ENCODE measurements at places on chromosomes 4 and X.

GRCh38 chrX:28379103-28379502 is 208.1 kb upstream of the IL1RAPL1 start:
- no peak for DNase-seq

GRCh38 chr4:176791591-176792325 is 964 bp downstream of the VEGFC start:
- no peak for DNase-seq

DNA sequence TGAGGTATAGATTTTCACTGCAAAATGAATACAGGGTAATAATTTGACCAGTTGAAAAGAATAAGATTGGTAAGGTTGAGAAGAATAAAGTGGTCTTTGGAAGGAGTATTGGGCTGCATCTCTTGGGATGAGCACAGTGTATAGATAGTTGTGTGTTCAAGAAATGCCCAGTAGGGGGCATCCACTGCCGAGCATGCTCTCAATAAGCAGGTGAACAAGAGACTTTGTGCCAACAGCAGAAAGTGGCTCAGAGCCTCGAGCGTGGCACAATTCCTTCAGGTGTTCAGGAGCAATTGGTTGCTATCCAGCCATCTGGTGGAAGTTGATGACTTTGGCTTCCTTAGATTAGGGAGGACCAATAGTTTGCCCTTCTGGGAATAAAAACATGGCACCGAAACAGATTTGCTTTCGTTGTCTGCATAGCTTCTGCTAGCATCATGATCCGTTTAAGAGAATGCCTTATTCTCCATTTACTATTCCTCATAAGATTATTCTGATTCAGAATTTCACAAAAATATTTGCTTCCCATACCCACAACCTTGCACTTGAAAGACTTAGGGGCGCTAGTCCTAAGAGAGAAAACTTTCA is 258.1 kb upstream of the NEIL3 start:
- no peak for DNase-seq

GRCh38 chrX:72466493-72466892 is 106.2 kb downstream of the HDAC8 start:
- DNase-seq = no peak

- DNase-seq = no peak
Observed at GRCh38 chr4:153987291-153987690, 198.4 kb upstream of the SFRP2 start.

DNA sequence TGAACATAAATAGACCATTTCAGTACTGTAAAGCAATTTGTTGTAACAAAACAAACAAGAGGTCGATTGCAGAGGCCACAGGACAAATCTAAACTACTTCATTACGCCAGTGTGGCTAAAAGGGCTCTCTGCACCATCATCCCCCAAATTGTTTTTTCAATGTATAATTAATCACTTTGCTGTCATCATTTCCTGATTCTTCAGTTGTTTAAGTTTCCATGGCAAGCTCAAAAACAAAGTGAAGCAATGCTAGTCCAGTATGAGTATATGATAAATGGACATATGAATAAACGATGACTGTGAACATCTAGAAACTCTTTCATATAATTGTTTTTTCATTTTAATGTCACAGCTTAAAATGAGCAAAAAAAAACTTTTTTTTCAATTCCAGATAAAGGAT is 235.4 kb upstream of the FGF13 start:
- DNase-seq = no peak

- peak; percentile 23 for DNase-seq
Observed at GRCh38 chr4:6658597-6659075, 18.2 kb downstream of the MRFAP1 start.

DNA sequence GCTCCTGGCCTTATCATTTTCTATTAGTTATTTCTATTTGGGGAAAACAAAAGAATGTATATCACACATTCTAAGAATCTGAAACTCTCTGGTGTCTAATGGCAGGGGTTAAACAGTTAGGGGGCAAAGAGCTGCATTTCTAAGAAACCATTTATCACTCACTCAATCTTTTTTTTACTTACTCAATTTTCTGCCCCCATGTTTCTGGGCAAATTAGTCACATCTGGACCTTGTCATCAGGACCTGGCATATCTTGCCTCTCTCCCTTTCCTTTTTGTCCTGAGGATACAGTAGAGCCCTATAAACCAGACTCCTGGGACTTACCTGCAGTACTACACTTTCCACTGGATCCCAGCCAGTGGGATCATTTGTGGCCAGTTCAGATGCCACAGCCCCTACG is 89.1 kb downstream of the ANXA3 start:
- DNase-seq = no peak

- DNase-seq = no peak
Observed at GRCh38 chr4:42547805-42548204, 109.1 kb downstream of the ATP8A1 start.

- DNase-seq = no peak
Observed at GRCh38 chrX:133294126-133294525, 76.0 kb upstream of the TFDP3 start.

- DNase-seq = no peak
Observed at GRCh38 chr4:184096561-184097240, 121.0 kb downstream of the ENPP6 start.

- DNase-seq = no peak
Observed at GRCh38 chr4:96787766-96788165, 947.9 kb downstream of the PDHA2 start.

DNA sequence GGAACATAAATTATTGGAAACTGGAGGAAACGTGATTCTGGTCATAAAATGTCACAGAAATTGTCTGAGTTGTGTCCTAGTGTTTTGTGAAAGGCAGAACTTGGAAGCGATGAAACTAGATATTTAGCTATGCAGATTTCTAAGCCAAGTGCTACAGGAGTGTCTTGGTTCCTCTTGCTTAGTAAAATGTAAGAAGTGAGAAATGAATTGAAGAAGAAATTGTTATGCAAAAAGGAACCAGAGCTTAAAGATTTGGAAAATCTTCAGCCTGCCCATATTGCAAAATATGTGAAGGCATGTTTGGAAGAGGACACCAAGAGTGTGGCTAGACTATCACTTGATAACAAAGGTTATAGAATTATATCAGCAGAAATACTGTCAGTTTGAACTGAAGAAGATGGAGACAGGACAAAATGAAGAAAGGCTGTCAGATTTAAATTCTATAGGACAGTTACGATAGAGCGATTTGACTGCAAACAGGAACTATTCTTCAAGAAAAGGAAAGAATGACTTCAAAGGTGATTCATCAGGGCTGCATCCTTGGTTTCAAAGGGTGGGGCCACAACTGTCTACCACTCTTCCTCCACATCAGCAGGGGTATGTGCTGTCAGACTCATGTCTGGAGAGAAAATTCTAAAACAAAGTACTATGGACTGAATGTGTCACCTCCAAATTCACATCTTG is 9.4 kb upstream of the CDS1 start:
- DNase-seq = no peak

- DNase-seq = no peak
Observed at GRCh38 chr4:126267689-126268088, 952.9 kb downstream of the FAT4 start.

DNA sequence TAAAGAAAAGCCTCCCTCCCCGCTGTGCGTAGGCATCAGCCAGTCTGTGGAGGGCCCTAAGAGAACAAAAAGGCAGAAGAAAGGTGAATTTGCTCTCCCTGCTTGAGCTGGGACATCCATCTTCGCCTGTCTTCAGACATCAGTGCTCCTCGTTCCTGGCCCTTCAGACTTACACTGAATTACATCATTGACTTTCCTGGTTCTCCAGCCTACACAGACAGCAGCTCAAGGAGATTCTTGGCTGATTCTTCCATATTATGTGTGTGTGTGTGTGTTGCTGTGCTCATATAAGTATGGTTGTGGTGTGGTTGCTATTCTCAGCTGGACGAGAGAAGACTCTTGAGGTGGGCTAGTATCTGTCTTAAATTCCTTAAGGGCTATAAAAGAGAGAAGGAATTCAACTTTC is 35.5 kb upstream of the CD99L2 start:
- no peak for DNase-seq

DNA sequence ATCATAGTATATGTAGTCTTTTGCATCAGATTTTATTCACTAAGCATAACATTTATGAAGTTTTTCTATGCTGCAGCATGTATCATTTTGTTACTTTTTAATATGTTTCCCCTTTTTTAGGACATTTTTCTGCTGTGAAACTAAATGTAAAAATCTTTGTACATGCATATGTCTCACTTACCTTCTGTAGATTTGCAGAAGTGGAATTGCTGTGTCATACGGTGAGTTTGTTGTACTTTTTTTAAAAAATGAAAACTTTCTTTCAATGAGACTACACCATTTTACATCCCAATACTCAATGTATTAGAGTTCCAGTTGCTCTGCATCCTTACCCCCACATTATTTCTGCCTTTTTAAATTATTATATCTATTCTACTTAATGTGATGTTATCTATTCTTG is 868.9 kb downstream of the PDHA2 start:
- DNase-seq = no peak

- DNase-seq = no peak
Observed at GRCh38 chr4:152277333-152277732, 258.6 kb downstream of the FBXW7 start.

- DNase-seq = no peak
Observed at GRCh38 chr4:108851366-108851765, 88.5 kb upstream of the ETNPPL start.

GRCh38 chr4:24680746-24681448 is 96.5 kb upstream of the DHX15 start:
- no peak for DNase-seq

GRCh38 chrX:78104447-78105176 is 564 bp downstream of the PGK1 start:
- no peak for DNase-seq

DNA sequence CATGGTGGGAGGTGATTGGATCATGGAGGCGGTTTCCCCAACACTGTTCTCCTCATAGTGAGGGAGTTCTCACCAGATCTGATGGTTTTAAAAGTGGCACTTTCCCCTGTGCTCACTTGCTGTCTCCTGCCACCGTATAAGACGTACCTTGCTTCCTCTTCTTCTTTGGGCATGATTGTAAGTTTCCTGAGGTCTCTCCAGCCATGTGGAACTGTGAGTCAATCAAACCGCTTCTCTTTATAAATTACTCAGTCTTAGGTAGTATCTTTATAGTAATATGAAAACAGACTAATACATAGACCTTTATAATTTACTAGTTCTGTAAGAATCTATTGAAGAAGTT is 82.5 kb upstream of the PITX2 start:
- no peak for DNase-seq

DNA sequence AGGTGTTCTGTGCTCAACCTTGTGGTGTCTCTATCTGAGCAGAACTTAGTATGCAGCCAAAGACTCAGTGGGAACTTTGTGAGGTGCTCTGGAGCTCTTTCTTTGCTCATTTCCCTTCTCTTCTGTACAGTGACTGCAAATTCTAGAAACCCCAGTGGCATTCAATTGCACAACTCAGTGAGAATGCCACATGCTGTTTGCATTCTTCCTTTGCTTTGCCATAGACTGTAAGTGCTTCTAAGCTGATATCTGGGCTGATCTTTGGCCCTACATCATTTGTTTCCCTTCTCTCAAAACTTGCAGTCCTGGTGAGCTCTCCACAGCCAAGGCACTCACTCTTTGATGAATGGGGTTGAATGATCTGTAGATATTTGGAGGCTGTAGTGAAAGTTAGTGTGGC is 7.0 kb downstream of the PNMA3 start:
- no peak for DNase-seq

GRCh38 chr4:91936311-91936710 is 367.5 kb upstream of the GRID2 start:
- DNase-seq = no peak

DNA sequence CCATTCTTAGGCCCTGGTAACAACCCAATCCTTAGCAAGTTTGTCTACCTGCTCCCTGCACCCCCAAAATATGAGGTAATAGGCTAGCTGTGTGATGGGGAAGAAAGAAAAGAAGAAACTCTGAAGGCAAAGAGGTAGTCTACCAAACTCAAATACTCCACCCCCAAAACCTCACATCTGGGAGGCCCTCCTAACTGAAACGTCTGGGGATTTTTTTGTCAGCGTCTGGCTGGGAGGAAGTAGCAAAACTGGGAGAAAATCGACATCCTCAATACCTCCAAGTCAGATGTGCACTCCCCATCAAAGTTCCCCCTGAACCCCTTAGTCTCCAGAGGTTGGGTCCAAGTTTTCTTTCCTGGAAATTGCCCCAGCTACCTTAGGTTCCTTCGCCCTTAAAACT is 1.0 kb downstream of the LAMP2 start:
- no peak for DNase-seq

DNA sequence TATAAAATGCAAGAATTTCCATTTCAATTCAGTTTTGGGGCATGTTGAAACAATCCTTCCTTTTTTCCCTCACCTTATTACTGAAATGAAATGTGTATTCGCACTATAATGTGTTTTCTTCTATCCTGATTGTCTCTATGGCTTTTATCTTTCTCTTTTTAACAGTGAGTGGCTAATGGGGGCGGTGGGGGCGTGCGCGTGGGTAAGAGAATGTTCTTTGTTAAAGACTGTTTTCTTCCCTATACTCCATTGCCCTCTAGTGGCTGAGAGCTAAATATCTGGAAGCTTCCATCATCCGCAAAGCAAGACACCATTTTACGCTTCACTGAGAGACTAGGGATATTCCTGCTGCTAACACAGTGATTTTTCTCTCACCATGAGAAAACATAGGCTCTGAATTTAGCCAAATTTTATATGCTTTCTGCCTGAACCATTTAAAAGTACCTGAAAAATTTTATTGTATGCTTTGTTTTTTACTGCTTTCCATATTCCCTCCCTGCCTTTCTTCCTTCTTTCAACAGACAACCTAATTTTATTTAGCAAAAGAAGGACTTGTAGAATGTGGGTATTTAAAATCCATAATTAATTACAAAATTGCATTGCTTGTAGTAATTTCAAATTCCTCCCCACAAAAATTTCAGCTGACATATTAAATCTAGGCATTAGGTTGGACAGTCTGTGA is 194.0 kb downstream of the GASK1B start:
- no peak for DNase-seq

- DNase-seq = no peak
Observed at GRCh38 chr4:152072001-152072485, 311.2 kb upstream of the GATB start.

DNA sequence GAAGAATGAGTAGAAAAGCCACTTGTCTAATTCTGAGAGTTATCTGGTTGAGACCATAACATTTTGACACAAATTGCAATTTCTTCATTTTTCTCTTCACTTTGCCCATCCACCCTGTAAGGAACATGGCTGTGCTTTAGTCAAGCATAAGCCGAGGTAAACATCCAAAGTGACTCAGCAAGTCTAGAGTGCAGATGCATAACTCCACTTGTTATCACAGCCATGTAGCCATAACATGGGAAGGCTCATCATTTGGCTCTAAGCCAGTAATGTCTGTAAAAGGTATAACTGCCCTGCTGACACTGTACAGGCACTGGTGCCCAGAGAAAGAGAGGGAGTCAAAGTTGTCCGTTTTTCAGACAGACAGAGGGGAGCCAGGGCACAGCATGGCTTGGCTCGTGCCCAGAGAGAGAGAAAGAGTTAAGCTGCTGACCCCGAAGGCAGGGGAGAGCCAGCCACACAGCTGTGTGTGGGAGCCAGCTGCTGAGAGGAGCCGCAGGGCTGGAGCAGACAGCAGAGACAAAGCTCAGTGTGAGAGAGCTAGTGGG is 76.9 kb upstream of the EXOC1L start:
- DNase-seq = no peak

GRCh38 chrX:41634284-41634683 is 54.5 kb upstream of the GPR34 start:
- DNase-seq = no peak
